Esophagus mucosa (tissue), 1 donor: ENCODE measurements at places on chromosomes 12 and 14. TPM values are rescaled to one million over a fixed set of nuclear protein-coding genes. Genes with fewer than 3 reads are reported as not detected.

The SMCO2 gene
- total RNA-seq = 0.76 TPM

The CCDC60 gene
- 3.5 TPM for total RNA-seq

The TMTC2 gene
- 17.5 TPM for total RNA-seq

The RPL10L gene
- total RNA-seq = not detected

The TOMM20L gene
- not detected for total RNA-seq

The OR4K5 gene
- not detected for total RNA-seq

The PIWIL1 gene
- not detected for total RNA-seq

The FAM186B gene
- 0.36 TPM for total RNA-seq

The CYP27B1 gene
- total RNA-seq = 1.6 TPM

The ITGA7 gene
- total RNA-seq = 6.7 TPM

The ACRBP gene
- total RNA-seq = 0.56 TPM

The SLC2A3 gene
- total RNA-seq = 4.9 TPM

The ANO4 gene
- not detected for total RNA-seq

The HOXC5 gene
- 0.60 TPM for total RNA-seq

The DLGAP5 gene
- 17.9 TPM for total RNA-seq

The FIGNL2 gene
- total RNA-seq = 0.16 TPM

The ZDHHC22 gene
- not detected for total RNA-seq

The INHBE gene
- not detected for total RNA-seq

The PAPLN gene
- 5.1 TPM for total RNA-seq

The HOXC6 gene
- total RNA-seq = 1.6 TPM

The TRIM9 gene
- total RNA-seq = 0.32 TPM

The TAS2R8 gene
- total RNA-seq = not detected

The FLRT2 gene
- total RNA-seq = 2.1 TPM

The CCDC196 gene
- total RNA-seq = not detected

The GPRC5D gene
- total RNA-seq = not detected

The SDR9C7 gene
- 26.0 TPM for total RNA-seq

The IGF1 gene
- 1.5 TPM for total RNA-seq

The SLC6A12 gene
- 0.12 TPM for total RNA-seq

The NGB gene
- total RNA-seq = not detected

The HOXC4 gene
- total RNA-seq = 5.1 TPM

The IL22 gene
- 0.44 TPM for total RNA-seq

The DIABLO gene
- total RNA-seq = 30.5 TPM

The RND1 gene
- 2.6 TPM for total RNA-seq

The HHIPL1 gene
- 0.28 TPM for total RNA-seq

The RNU4-1 gene
- total RNA-seq = 20,765 TPM

The SRRM4 gene
- total RNA-seq = not detected

The LTB4R gene
- 94.9 TPM for total RNA-seq

The CNPY2 gene
- total RNA-seq = 67.7 TPM

The M6PR gene
- 82.1 TPM for total RNA-seq

The ANKLE2 gene
- total RNA-seq = 35.8 TPM

The PRIMA1 gene
- total RNA-seq = 1.8 TPM

The LRP1-AS gene
- total RNA-seq = not detected

The CPNE8 gene
- 11.2 TPM for total RNA-seq

The MIPOL1 gene
- 3.4 TPM for total RNA-seq

The CCDC184 gene
- total RNA-seq = 0.20 TPM

The MSRB3 gene
- 3.6 TPM for total RNA-seq

The KRT77 gene
- not detected for total RNA-seq

The GSC gene
- total RNA-seq = 0.32 TPM

The LAG3 gene
- total RNA-seq = not detected

The MANSC1 gene
- 47.8 TPM for total RNA-seq

The EIF2S3B gene
- total RNA-seq = 1.4 TPM

The C12orf42 gene
- not detected for total RNA-seq

The SUPT16H gene
- total RNA-seq = 40.3 TPM

The HOXC10 gene
- 0.64 TPM for total RNA-seq

The CCDC38 gene
- total RNA-seq = not detected
